ENCODE measurements at places on chromosomes 4 and X.

- DNase-seq, result no peak
Observed at GRCh38 chr4:163542275-163542674, 47.8 kb downstream of the TMA16 start.

DNA sequence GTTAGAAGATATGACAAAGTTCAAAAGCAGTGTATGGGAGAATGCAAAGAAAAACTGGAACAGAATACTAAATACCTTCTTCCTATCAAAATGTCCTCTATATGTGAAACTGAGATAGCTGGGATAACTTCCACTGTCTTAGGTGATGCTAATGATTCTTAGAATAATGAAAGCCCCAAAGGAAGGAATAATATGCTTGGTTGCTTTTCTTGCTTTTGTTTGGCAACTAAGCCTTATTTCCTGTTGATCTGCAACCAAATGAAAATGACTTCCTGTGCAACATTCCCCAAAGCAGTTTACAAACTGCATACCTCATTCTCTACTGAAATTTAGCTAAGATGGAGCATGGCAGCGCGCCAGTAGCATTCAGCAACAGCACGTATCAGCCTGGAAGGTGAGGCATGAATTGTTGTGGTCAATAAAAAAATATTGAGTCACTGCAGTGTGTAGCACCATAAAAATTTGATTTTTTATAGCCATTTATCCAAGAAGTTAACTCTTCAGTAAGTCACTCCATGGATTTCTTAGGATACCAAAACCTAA lies 18.7 kb downstream of the NDNF start:
- DNase-seq, result peak; percentile 38

- DNase-seq, result no peak
Observed at GRCh38 chr4:126057371-126057770, 742.6 kb downstream of the FAT4 start.

- DNase-seq, result peak; percentile 29
Observed at GRCh38 chrX:48540028-48540375, 488 bp downstream of the TBC1D25 start.

DNA sequence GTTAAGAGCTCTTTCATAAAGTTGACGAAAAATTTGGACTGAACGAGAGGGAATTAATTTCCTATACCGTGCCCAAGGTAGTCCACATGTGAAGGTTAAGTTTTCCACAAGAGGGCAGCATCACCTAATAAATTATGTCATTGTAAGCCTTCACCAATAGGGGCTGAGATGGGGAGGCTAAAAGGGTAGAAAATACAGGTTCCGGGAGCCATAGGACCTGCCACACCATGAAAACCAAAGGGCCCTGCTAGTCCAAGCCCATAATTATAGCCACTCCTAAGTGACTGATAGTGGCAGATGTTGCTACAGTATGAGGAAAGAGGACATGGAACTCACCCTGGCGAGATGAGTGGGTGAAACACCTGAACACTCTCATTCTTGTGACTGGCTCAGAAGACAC lies 122.2 kb downstream of the SHROOM4 start:
- DNase-seq, result no peak

DNA sequence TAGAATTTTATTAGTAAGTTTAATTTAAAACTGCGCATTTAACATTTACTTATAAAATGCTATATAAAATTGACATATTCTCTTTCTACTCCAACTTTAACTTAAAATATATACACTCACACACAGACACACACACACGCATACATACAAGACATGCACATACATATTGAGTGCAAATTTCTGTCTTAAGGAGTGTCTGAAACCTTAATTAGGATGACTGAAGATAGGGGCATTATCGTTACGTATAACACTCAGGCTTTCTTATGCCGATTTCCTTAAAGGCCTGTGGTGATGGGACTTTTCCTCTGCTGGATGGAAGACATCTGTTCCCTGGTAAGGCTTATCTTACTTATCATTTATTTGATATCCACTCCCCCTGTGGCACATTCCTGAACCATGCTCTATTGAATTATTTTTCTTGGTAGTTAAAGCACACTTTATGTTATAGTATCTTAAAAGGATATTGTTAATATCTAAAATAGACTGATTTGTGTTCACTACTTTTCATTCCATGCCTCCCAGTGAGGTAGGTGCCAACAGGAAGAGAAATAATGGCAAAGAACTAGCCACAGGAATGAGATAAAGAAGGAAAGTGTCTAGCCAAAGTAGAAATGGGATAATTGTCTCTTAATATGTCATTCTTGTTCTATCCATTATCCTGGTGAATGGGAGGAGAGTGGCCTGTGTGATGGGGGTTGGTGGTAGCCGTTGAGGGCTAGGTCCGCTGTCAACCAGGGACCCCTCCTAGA lies 92.9 kb upstream of the GPRIN3 start:
- DNase-seq, result no peak

- no peak for DNase-seq
Observed at GRCh38 chrX:17535229-17535628, 160.2 kb downstream of the NHS start.

GRCh38 chrX:6505960-6506359 lies 29.0 kb downstream of the VCX3A start:
- DNase-seq, result no peak

DNA sequence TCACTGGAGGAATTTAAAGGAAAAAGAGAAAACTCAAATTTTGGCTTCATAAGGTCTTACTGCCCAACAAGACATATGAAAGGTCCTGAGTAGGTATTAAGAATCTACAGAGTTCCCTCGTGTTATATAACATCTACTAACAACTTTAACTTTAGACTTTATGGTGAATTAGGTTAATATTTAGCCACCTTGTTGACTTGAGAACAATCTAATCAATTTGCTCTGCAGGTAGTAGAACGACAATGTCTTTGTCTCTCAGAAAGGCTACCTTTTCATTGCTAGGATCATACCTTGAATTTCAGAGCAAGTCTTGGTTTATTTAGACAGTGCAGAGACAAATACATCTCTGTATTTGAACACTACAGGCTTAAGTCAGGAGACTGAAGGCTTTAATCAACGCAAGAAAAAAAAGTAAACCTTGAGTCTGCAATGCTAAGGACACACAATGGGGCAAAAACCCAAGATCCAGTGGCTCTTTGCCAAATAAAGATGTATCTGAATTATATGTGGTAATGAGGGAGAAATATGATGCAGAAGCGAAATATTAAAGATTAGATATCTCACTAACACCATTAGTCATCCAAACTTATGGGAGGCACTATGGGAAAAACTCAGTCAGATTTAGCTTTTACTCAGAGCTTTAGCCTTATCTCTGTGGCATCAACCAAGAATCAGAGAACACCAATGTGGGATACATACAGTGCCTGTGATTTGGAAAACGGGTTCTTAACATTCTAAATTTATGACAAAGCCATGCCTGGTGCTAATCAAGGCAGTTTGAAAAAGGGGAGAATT lies 93.6 kb upstream of the FTHL17 start:
- no peak for DNase-seq

DNA sequence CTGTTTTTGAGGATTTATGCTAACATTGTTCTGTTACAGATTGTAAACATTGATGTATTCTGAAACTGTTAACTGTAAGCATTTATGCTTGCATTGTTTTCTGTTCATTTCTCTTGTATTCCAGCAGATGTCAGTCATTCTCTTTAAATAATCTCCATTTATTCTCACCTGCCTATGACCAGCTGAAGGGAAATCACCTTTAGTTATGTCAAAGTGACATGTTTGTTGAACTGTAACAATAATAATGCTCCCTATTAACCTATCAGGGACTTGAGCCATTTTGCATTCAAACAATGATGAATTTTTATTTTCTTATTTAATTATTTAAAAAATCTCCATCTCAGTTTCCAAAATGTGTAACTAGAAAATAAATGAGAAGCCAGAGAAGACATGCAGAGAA lies 58.0 kb downstream of the SPCS3 start:
- DNase-seq, result no peak

DNA sequence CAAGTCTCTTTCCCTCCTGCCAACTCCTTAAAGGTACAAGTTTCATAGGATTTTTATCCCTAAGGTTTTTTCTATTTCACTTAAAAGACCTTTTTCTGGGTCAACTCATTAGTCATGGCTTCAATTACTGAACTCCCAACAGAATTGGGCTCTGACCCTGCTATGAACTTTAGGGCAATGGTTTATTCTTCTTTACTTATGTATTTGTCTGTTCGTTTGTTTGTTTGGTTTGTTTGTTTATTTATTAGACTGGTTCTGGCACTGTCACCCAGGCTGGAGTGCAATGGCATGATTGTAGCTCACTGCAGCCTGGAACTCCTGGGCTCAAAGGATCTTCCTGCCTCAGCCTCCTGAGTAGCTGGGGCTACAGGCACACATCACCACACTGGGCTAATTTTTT lies 5.9 kb upstream of the NOCT start:
- no peak for DNase-seq

DNA sequence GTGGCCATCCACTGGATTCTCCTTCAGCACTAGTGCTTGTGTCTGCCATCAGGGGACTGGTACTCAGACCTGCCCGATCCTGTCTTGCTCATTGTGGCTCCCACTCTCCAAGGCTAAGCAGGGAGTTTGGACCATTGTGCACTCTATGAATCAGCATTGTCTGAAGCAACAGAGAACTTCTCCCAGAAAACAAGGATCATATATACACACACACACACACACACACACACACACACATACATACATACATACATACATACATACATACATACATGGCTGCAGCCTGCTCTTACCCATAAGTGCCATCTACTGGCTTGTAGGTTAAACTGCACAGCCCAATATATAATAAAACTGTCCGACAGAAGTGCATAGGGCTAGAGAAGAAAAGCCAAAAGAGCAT lies 345.3 kb upstream of the LCORL start:
- no peak for DNase-seq

DNA sequence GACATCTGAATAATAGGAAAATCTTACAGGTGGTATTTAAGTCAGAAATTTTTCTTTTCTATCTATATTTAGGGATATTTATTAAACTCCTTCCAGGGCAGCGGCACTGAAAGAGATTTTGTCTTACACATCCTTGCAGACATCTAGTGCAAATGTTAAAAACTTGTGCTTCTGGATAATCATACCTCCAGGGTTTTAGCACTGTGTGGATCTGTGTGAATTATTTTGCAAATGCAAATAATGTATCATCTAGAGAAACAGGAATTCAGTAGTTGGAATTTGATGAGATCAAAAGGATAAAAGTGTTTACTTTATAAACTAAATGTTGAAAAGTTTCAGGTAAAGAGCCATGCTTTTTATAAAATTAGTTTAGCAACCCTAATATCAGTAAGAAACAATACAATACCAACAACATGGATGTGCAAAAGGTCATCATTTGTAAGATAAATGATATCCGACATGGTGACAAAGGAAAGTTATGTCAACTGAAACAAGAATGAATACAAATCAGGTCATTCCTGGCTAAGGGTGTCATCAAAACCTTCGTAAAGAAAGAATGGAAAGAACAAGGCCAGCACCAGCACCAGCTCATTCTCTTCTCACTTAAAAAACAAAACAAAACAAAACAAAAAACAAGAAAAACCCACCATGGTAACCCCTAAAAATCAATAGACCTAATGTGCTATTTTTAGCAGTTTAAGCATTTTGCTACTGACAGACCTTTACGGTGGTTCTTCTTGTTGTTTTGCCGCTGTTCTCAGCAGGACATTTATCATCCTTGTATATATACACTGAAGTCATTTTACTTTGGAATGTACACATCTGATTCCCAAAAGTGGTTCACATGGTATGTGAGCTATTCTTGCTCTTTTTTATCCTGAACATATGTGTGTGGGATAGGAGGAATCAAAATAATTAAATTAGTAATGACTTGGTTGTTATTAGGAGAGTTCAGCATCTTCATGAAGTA lies 219.7 kb upstream of the NDST3 start:
- DNase-seq, result no peak

GRCh38 chrX:71216485-71216884 lies 6.5 kb upstream of the GJB1 start:
- no peak for DNase-seq

DNA sequence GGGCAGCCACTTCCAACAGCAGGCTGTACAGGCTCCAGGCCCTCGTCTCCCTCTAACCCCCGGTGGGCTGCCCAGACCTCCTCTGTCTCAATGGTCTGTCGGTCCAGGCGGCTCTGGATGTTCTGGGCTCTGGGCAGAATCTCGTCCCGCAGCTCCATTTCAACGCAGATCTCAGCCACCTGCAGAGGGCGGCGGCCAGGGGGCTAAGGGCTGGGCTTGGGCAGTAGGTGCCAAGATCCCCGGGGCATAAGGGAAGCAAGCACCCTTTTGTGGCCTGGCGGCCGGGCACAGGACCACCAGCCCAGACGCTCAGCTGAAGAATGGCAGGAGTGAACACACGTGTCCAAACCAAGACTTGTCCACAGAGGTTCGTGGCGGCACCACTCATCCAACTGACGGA lies 9.2 kb downstream of the AVPR2 start:
- DNase-seq, result no peak

DNA sequence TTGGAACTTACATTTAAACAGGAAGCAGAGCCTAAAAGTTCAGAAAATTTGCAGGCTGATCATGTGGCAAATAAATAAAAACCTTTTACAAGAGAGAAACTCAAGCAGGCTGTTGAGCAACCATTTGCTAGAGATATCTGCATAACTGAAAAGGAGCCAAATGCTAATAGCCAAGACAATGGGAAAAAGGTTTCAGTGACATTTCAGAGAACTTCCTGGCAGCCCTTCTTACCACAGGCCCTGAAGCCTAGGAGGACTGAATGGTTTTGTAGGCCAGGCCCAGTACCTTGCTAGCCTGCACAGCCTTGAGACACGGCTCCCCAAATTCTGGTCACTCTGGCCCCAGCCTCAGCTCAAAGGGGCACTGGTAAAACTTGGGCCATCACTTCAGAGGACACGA lies 945.1 kb downstream of the ADGRL3 start:
- DNase-seq, result no peak

GRCh38 chr4:187663076-187663475 lies 332.5 kb upstream of the ZFP42 start:
- no peak for DNase-seq

DNA sequence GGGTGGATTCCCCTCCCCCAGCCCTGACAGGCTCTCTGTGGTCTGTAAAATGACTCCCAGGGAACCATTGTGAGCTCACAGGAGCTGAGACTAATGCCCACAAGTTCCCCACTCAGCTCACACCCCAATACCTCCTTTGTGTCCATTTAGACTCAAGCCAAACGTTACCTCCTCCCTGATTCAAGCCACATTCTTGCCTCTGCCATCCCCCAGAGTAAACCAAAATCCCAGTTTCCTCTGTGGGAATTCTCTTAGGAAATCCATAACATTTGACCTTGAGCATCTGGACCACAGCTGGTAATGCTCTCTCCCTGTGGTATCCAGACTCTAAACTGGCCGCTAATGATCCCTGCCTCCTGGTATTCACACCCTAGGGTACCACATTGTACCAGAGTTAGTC lies 26.3 kb upstream of the KDM5C start:
- no peak for DNase-seq

- no peak for DNase-seq
Observed at GRCh38 chrX:130885996-130886395, 17.0 kb downstream of the ENOX2 start.

- no peak for DNase-seq
Observed at GRCh38 chr4:82104578-82104977, 269.2 kb downstream of the HNRNPD start.

DNA sequence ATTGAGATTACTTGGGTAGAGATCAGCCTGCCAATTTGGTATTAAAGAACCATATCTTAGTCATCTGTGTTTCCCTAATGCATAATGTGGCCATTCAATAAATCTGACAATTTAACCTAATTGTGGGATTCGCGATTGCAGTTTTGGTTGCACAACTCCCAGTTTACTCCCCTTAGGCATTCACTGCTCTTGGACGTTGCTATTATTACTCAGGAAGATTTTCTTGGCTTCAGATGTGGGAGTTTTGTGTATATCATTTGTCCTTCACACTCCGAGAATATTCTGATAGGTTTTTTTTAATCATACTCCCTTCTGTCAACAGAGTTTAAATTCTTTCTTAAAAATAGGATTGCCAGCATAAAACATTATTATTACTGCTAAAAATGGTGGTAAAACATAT lies 22.0 kb upstream of the TRPC3 start:
- DNase-seq, result no peak
